ENCODE measurements at places on chromosomes 7 and 10. TPM values are rescaled to one million over a fixed set of nuclear protein-coding genes. Genes with fewer than 3 reads are reported as not detected.

DNA sequence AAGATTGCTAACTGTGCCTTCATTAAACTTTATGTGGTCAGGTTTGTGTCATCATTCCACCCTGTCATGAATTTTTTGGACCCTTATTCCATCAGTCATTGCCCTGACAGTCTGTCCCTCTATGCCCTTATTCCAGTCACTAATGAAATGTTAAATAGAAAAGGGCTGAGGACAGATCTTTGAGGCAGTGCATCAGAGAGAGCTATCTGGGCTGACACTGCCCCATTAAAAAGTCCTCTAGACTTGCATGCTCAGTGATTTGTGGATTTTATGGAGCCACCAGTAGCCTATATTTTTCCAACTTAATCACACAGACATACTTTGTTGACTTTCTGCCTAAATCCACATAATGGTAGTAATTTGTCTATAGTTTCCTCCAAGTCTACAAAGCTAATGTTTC lies 264.7 kb upstream of the YAE1 start:
- no peak for DNase-seq

- DNase-seq = no peak
Measured at GRCh38 chr7:130901209-130901783, 167.3 kb upstream of the KLF14 start.

DNA sequence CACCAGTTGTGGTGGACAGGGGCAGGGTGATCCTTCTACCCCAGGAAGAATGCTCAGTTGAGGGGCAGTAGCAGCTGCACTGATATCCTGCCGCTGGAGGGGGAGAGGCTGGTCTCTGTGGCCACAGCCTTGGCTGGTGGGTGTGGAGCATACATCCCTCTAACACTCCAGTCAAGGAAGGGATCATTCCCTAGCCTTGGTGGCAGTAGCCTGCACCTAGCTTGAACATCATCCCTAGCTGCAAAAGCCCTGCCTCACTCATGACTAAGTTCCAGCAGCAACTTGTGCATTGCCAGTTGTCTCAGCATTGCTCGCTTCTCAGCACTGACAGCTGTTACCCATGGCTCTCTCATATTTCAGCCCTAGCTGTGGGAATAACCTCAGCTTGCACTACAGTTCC lies 688.9 kb upstream of the POT1 start:
- DNase-seq = no peak

DNA sequence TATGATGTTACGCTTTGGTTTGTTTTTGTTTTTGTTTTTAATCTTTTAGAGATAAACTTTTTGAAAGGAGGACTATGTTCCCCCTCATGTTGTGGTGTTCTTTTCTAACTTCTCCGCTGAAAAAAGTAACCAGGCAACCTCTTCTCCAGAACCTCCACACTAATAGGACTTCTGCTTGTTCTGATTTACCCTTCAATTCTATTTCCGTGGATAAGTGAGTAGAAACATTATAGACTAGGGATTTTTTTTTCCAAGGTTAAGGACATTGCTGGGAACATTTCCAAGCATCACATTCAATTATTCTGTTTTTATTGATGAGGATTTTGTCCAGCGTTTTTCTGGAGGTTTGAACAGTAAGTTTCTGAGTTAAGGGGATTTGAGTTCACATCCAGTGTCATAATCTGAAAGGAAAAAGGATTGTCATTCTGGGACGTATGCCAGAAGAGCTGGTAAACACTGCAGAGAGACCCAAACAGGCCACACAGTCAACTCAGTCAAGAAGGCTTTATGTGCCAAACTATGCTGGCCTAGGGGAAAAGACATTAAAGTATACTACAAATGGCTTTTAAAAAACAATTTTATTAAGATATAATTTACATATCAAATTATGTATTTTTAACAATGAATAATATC lies 28.3 kb upstream of the RALA start:
- DNase-seq = no peak

- no peak for DNase-seq
Measured at GRCh38 chr10:22545643-22546042, 168.7 kb downstream of the PIP4K2A start.

- DNase-seq = no peak
Measured at GRCh38 chr10:7351894-7352293, 58.9 kb downstream of the SFMBT2 start.

DNA sequence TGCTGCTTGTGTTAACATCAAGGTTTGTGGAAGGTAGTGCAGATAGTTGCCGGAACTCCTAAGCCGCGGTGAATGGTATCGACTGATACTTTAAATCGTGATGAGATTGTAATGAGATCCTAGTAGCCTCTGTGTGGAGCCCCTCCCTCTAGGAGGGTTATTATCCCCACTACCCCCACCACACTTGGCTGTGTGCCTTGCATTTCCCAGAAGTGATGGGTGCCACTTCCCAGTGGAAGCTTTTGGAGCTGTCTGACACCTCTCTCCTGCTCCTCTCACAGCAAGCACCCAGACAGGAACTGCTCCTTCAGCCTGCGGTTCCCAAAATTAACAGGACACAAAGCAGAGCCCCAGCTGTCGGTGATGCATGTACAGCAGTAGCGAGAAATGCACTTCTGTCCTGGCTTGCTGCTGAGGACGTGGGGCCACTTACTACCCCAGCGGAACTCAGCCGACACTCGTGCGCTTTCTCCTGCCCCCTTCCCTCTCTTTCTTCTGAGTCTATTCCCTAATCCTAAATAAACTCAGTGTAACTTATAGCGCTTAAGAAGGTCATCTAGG lies 52.5 kb downstream of the PRKAG2 start:
- no peak for DNase-seq

GRCh38 chr10:70828923-70829322 lies 13.2 kb downstream of the SGPL1 start:
- no peak for DNase-seq

- no peak for DNase-seq
Measured at GRCh38 chr7:128917122-128917521, 6.6 kb upstream of the KCP start.

RNF32 gene
- 0.62 TPM for total RNA-seq

CTAGE4 gene
- total RNA-seq = 0.90 TPM

All from activated naive CD8-positive, alpha-beta T cell treated with anti-CD3 and anti-CD28 coated beads for 36 hours (primary cell).